ENCODE measurements at places on chromosomes 12 and 14.

DNA sequence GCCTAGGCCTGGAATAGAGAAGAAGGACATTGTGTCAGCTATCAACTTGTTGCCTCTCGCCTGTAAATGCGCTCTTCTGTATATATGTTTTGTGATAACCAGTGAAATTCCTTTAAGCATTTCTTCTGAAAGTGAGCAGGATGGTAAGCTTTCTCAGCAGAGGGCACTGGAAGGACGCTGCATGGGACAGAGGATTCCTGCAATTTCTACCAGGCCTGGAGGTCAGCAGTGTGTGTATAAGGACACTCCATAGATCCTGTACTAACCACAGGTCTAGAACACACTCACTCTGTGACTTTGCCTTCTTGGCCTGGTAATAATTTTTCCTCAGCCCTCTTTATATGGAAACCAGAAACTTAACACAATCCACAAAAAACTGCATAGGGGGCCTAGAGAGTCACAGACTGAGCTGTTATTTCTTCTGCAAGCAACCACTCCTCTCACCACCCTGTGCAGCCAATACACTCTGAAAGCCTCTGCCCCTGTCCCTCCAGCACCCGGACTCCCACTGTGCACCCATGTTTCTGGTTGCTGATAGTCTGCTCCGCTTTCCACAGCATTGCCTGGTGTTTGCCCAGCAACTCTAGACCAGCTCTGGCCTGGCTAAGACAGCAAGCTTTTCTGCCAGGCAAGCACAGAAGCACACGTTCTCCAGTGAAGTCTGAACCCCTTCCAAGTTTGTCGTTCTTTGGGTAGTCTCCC is 94.0 kb upstream of the RMST start:
- no peak for DNase-seq

- no peak for DNase-seq
These were observed 339.7 kb upstream of the FLRT2 start for GRCh38 chr14:85190251-85190650.

DNA sequence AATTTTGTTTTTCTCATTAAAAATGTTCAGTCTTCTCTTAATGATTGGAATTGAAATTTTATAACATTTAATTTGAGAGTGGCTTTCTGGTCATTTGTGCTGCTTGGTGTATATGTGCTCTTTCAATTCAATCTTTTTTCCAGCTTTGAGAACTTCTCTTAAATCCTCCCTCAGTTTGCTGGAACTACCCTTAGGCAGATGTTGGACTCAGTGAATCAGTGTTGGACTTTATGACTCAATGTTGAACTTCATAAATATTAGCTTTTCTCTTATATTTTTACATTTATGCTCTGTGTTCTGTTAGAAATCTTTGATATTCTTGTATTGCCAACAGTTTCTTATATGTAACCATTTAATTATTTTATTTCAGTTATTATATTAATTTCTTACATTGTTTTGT is 935.5 kb upstream of the FBXO33 start:
- no peak for DNase-seq

DNA sequence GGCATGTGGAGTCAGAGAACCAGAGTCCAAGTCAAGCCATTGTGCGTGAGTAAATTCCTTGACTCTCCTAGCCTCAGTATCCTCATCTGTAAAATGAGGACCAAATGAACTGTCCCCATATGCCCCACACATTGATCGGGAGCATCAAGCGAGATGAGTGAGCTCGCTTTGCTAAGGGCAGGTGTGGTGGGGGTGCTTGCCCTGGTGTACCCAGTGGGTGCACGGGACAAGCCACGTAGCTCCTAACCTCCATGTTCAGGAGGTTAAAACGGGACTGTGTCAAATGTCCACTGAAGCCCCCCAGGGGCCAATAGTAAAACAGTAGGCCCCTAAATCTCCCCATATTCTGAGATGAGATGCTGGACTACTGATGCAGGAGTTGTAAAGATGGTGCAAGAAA is 60.9 kb downstream of the SERPINA3 start:
- DNase-seq: no peak

GRCh38 chr12:77786675-77787074 is 44.0 kb upstream of the NAV3 start:
- DNase-seq: no peak

- DNase-seq: no peak
These were observed 3.5 kb downstream of the FOXG1 start for GRCh38 chr14:28770061-28770460.

All from spleen (tissue), 13 donors.